ENCODE measurements at places on chromosomes 1 and 21.

GRCh38 chr1:159055181-159055641 is 21.4 kb downstream of the AIM2 start:
- no peak for DNase-seq

DNA sequence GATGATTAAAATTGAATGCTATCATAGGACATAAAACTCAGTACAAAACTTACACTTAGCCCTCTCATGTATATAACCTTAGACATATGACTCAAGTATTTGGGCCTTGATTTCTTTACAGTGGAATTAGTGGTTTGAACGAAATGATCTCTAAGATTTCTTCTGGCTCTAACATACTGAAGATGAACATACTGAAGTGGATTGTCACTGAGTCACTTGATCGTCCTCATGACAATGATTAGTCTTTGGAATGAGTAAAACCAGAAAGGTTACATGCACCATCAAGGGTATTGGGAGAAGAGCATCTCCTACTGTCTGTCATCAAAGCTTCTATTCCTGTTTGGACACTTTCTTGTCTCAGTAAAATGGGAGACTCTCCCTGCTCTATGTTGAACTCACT is 17.4 kb downstream of the FMN2 start:
- no peak for DNase-seq

GRCh38 chr1:211761400-211761799 is 69.2 kb downstream of the LPGAT1 start:
- DNase-seq = no peak

DNA sequence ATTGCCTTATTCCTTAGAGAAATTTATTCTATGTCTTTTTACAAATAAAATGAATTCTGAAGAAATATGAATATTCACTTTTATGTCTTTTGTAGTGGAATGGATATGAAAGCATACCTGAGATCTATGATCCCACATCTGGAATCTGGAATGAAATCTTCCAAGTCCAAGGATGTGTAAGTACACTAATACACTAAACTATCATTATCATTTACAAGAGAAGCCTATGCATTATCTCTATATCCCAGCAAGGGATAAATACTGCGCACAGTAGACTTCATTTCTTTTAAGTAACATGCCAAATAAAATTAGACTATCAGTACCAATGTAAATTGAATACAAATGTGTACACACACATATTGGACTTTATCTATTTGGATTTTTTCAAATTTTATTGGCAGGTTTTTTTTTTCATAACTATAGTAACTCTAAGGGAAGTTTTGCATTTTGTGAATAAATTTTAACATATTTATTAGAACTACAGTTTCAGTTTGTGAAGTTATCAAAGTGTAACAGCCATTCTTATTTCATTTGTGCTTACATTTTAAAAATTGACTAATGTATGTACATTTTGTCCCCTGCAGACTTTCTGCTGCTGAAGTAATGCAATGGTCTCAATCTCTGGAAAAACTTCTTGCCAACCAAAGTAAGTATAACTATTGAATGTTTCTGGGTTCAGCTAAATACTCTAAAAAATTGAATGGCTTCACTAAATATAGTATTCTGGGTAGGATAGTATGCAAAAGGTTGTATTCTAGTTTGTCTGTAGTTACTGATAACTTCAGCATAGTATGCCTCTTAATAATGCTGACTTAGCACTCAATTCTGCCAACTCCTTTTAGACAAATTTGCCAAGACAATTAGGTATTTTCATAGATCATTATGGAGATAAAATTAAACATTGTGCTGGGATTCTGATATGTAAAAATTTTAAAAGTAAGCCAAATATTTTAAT is 894 bp downstream of the RGS1 start:
- DNase-seq = no peak

GRCh38 chr21:15282665-15283064 is 217.9 kb upstream of the NRIP1 start:
- DNase-seq = no peak
